NCI-H1048 (cell line): ENCODE measurements at places on chromosomes 16 and 17.

GRCh38 chr16:21244518-21245215 lies 11.2 kb downstream of the ANKS4B start:
- no peak for DNase-seq

GRCh38 chr17:65093930-65094329 lies 37.4 kb upstream of the GNA13 start:
- DNase-seq: no peak

DNA sequence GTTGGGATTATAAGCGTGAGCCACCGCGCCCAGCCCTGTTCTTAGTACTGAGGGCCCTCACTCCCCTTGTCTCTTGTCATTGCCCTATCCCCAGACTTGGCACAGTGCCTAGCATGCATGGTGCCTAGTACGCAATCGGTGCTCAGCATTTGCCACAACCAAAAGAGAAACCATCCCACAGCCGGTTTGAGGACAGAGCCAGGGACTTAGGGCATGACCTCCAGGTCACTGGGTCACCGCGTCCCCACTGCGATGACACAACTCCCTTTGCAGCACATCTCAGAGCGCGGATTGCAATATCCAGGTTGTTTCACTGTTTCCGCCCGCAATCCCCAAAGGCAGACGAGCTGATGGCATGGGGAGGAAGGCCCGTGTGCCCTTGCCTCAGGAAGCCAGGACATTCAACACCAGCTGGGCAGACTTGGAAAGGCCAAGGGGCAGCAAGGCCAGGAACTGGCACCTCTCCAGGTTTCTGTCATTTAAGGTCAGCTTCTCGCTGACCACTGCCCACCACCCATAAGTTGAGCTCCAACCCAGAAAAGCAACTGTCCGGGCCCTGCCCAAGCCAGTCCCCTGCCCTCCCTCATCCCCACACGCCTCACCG lies 274.5 kb downstream of the MRTFB start:
- no peak for DNase-seq

DNA sequence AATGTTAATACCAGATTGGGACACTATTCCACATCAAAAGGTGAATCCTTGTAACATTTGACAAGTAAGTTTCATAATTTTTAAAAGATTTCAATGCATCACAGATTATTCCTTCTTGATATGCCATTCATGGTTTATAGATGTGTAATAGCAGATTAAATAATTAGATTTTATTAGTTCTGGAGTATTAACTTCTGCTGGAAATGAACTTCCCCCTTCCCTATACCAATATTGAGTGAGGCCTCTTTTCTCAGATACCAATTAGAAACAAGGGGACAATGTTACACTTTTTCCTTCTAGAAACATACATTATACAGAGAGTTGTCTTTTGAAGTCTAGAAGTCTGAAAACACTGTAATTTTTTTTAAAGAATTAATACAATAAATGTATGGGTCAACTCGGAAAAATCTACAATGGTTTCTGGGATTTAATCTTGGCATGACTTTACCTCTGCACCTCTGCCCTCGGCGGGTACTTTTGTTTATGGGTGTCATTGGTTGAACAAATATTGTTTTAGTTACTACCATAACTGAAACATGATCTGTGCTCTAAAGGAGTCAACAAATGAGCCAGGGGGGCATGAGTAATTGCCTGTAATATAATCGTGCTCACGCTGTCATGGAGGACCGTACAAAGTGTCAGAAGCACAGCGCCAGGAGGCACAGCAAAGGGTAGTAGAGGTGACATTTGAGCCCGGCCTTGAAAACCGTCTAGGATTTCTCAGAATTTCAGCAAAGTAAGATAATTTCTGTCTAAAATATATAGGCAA lies 8.2 kb downstream of the LRRC37B start:
- no peak for DNase-seq

DNA sequence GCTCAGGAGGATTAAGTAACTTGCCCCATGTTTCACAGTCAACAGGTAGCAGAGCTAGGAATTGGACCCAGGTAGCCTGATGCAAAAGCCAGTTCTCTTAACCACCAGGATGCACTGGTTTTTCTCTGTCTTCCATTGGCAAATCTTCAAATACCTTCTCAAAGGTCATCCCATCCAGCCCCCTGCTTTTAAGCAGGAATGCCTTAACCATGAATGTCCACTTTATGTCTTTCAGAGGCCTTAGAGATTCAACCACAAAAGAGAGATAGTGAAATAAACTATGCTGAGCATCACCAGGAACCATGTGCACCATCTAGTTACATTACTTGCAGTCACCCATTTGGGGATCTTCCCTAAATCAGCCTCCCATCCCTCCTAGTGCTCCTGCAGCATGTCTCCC lies 94.3 kb downstream of the C17orf67 start:
- DNase-seq: no peak

GRCh38 chr17:68884888-68885287 lies 70.3 kb downstream of the ABCA8 start:
- DNase-seq: no peak

GRCh38 chr17:39603304-39604016 lies 4.3 kb downstream of the NEUROD2 start:
- DNase-seq: no peak

- DNase-seq: no peak
Observed at GRCh38 chr17:50111673-50112655, 16.8 kb downstream of the PDK2 start.

DNA sequence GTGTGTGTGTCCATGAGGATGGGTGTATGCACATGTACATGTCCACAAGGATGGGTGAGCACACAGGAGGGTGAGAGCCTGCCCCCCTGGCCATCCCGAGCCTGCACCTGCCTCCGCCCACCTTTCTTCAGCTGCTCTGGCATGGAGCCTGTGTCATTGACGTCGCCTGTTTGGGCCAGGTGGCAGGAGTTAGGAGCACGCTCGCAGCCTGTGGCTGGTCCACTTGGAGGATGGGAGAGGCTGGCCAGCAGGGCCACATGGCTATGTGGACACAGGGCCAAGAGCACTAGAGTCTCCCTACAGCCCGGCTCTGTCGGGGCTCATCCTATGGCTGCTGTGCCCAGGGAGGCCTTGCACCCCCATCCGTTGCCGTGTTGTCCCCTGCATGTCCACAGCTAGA lies 21.4 kb downstream of the BAHCC1 start:
- DNase-seq: no peak

GRCh38 chr17:73748508-73748907 lies 104.3 kb upstream of the SDK2 start:
- DNase-seq: no peak

DNA sequence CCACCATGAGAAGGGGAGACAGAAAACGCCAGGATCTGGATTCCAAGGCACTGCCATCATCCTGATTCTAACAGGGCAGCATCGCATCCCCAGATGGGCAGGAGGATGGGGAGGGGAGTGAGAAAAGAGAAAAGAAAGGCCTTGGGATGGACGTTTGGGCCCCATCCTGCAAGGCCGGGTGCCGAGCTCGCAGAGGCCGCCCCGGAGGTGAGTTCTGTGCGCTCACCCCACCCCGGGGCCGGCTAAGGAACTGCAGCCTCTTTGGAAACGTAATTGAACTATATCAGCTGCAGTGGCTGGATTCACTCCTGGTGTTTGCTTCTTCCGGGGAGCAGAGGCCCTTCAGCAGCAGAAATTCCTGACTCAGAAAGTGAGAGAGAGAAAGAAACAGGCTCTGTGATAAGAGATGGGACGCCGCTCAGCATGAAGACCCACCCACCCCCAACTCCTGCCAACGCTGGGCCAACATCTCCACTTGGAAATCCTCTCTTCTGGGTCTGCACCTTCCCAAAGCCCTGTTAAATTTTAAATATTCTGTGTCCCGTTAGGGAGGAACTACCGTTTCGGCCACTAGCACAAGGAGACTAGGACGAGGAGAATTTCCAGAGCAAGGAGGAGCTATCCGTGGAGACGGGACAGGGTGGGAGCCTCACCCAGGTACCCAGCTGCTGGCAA lies 8.5 kb upstream of the SSTR2 start:
- no peak for DNase-seq

- DNase-seq: peak; percentile 9
Observed at GRCh38 chr17:14672830-14673229, 371.9 kb downstream of the HS3ST3B1 start.

- DNase-seq: no peak
Observed at GRCh38 chr17:30920683-30921543, 832 bp upstream of the ADAP2 start.

- no peak for DNase-seq
Observed at GRCh38 chr17:81400154-81400977, 5.1 kb downstream of the BAHCC1 start.

DNA sequence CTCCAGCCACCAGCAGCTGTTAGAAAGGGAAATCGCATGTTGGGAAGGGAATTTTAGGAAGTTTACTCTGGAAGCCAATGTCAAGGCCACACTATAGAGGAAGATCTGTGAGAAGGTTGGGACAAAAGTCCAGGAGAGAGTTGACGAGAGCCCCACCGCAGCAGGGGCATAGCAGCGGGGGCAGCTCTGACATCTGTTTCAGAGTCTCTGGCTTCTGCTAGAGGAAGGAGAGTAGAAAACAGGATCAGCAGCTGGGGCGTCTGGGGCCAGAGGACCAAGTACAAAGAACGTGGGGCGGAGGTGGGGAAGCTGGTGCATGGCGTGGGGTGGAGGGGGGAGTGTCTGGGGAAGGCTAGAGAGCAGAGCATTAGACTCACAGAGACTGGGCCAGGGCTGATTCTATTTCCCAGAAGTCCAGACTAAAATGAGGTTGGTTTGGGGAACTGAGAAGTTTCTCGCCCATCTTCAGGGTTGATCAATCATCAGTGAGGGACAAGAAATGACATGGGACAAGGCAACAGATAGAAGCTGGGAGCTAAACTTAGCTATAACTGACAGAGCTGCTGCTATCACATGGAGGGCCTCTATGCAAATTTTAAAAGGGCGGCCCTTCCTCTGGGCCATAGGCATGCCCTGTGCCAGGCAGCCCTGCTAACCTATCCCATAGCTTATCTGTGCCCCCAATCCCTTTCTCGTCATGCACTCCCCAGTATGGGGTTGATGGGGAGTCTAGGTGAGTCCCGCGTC lies 1.2 kb downstream of the RABEP2 start:
- DNase-seq: peak; percentile 24

DNA sequence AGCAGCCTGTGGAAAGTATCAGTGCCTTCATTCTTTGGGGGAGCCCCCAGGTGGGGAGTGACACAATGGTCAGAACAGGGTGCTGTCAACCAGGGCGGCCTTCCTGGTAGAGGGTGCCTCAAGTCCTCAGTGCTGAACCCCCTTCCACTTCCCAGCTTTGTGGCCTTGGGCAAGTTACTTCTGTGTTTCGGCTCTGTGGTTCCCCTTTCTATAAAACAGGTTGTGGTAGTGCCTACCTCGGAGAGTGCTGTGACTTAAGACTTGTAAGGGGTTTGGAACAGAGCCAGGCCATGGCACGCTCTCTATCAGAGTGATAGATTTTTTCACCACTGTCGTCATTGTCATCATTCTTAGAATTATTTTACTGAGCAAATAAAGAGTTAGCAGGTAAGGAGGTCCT lies 141.1 kb downstream of the CCDC182 start:
- no peak for DNase-seq

- DNase-seq: no peak
Observed at GRCh38 chr16:13168091-13168572, 266.7 kb downstream of the SHISA9 start.

DNA sequence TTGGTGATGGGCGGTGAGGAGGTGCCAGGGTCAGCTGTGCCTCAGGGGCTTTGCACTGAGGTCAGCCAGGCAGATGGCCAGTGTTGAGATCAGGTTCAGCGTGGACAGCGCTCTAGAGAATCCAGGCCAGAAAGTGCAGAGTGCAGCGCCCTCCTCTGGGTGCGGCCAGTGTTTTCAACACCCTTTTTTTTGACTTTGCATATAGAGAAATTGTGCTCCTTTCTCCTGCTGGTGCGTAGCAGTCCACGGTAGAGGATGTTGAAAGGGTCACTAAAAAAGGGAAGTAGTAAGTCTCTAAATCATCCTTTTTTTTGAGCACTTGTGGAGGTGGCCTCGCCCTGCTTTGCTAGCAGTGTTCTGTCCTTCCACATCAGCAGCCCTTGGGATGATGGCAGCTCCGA lies 53.9 kb downstream of the BANP start:
- DNase-seq: no peak

DNA sequence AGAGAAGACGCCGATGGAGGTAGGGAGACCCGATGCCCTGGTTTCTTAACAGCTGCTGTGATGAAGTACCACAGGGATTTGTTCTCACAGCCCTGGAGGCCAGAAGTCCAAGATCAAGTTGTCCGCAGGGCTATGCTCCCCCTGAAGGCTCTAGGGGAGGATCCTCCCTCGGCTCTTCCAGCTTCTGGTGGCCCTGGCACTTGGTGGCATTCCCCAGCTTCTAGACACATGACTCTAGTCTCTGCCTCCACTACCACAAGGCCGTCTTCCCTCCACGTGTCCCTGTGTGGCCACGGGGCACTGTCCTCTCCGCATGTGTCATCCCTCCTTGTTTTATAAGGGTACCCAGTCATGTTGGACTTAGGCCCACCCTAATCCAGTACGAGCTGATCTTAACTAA lies 375.2 kb downstream of the SLC39A11 start:
- no peak for DNase-seq

DNA sequence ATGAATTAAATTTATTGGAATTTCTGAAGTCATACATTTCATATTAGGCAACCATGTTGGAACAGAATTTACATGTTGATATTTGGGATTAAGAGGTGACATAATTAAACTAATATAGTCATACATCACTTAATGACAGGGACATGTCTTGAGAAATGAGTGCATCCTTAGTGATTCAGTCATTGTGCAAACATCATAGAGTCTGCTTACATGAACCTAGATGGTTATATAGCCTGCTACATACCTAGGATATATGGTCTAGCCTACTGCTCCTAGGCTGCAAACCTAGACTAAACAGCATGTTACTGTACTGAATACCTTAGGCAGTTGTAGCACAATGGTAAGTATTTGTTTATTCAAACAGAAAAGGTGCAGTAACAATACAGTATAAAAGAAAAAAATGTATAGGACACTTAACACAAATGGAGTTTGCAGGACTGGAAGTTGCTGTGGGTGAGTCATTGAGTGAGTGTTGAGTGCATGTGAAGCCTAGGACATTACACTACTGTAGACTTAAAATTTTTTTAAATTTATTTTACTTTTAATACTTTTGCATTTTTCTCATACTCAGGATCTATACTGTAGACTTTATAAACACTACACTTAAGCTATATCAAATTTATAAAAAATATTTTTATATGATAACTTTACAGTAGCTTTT lies 85.6 kb downstream of the OMG start:
- DNase-seq: no peak

DNA sequence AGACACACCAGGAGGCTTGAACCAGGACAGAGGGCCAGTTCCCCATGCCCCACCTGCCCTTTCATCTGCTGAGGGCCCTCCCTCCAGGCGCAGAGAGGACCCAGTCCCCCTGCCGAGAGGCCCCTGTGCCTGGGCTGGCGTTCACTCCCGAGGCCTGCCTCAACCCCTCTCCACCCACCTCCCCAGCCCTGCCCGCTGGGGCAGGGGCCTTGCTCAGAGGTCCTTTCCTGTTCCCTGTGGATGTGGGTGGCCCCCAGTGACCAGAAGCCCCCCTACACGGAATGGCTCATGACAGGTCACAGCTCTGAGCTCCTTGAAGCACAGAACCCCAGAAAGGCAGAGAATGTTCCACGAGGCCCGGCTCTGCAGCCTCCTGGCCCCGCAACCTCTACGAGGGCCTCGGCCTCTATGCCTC lies 6.7 kb downstream of the TMC6 start:
- no peak for DNase-seq

GRCh38 chr16:52499060-52499440 lies 47.9 kb downstream of the TOX3 start:
- no peak for DNase-seq

- DNase-seq: no peak
Observed at GRCh38 chr17:74305865-74306654, 20.0 kb upstream of the KIF19 start.
